ENCODE measurements at places on chromosomes 7 and 10.

- H3K4me3 ChIP-seq = no peak overlapping the region
- no peaks in the 10 kb centered on the region for H3K4me1 ChIP-seq
- no peaks in the 10 kb centered on the region for H3K27me3 ChIP-seq
- DNase-seq = no peak
- no peak overlapping the region for H3K27ac ChIP-seq
Observed at GRCh38 chr10:65367706-65368105, 1558.1 kb upstream of the LRRTM3 start.

DNA sequence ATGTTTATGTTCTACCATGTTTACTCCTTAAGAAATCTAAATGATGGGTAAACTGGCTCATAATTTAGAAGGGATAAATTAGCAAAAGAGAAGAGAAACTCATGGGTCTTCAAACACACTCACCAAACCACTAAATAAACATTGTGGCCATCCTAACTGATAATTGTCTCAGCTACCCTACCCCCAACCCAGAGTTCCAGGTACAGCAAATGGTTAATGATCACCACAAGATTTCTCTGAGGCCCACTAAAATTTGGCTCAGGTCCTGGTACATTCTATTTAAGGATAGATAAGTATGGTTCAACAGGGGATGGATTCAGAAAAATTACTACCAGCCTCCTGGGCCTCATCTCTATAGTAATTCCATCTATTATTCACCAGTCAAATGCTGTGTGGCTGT, 21.4 kb downstream of the SLC25A13 start:
- no peaks in the 10 kb centered on the region for H3K27me3 ChIP-seq
- no peaks in the 10 kb centered on the region for H3K4me1 ChIP-seq
- no peak overlapping the region for H3K27ac ChIP-seq
- H3K36me3 ChIP-seq = no peaks in the 10 kb centered on the region
- H3K4me3 ChIP-seq = no peak overlapping the region

DNA sequence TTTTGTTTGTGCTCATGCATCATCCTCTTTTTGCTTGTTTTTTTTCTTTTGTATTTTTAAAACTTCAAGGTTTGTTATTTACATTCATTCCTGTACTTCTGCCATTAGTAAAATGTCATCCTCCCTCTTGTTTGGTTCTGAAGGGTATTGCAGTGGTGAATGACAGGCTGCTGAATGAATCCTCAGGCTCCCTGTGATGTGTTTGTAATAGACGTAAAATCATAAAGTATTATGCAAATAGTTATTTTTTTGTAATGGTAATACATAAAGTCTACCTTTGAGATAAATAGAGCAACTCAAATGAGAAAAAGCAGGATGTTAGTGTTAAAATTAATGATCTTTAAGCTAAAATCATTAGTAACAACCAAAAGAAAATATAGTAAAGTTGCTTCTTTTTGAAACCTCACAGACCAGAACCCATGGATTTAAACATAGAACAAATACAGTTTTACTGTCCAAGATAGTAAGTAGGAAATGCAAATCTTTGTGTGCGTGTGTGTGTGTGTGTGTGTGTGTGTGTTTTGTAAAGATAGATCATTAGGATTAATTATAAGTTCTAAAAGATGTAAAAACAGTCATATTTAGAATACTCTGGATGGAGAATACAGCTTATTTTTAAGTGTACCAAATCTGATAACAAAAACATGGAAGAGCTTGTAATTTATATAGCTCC, 4.5 kb downstream of the GLCCI1 start:
- H3K27me3 ChIP-seq = no peaks in the 10 kb centered on the region
- no peak overlapping the region for H3K4me3 ChIP-seq
- no peak for DNase-seq

DNA sequence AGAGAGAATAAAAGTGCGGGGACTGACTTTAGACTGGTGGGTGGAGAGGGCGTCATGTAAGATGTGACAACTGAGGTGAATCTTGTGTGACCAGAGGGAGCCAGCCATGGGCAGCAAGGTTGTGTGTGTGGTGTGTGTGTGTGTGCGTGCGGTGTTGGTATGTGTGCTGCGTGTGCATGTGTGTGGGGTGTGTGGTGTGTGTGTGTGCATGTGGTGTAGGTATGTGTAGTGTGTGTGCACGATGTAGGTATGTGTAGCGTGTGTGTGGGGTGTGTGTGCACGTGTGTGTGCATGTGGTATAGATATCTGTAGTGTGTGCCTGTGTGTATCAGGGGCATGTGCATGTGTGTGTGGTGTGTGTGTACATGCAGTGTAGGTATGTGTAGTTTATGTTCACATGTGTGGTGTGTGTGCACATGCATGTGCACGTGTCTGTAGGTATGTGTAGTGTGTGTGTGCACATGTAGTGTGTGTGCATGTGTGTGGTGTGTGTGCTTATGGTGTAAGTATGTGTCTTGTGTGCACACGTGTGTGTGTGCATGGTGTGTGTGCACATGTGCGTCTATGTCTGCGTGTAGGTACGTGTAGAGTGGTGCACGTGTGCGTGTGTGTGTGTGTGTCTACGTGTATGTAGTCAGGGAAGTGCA, 312.3 kb upstream of the MKI67 start:
- no peak overlapping the region for H3K4me3 ChIP-seq
- DNase-seq = no peak
- H3K27me3 ChIP-seq = no peaks in the 10 kb centered on the region
- no peaks in the 10 kb centered on the region for H3K36me3 ChIP-seq
- no peaks in the 10 kb centered on the region for H3K4me1 ChIP-seq

DNA sequence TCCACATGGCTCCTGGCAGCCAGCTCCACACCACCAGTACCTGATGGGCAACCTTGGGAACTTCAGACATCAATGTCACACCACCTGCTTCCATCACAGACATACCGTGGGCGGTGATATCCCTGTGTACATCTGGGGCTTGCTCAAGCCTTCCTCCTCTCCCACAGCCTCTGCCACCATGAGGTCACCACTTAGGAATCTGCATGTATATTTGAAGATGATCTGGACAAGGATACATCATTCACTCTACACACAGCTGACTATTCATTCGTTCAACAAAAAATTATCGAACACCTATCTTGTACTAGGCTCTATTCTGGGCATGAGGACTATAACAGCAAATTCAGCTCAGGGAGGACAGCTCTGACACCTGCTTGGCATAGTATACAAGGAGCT, 6.8 kb downstream of the DLG5 start:
- DNase-seq = no peak
- H3K27me3 ChIP-seq = peaks cover 1% of the 10 kb centered on the region
- H3K4me1 ChIP-seq = no peaks in the 10 kb centered on the region
- H3K4me3 ChIP-seq = no peak overlapping the region
- no peak overlapping the region for H3K27ac ChIP-seq

GRCh38 chr7:33946094-33946699, 40.9 kb downstream of the BMPER start:
- no peaks in the 10 kb centered on the region for H3K27me3 ChIP-seq
- DNase-seq = no peak
- no peak overlapping the region for H3K27ac ChIP-seq
- no peak overlapping the region for H3K4me3 ChIP-seq
- no peaks in the 10 kb centered on the region for H3K36me3 ChIP-seq
- H3K4me1 ChIP-seq = no peaks in the 10 kb centered on the region

GRCh38 chr10:114810926-114811325, 10.7 kb upstream of the FHIP2A start:
- no peaks in the 10 kb centered on the region for H3K27me3 ChIP-seq
- H3K36me3 ChIP-seq = no peaks in the 10 kb centered on the region
- H3K4me3 ChIP-seq = no peak overlapping the region
- DNase-seq = peak; percentile 20
- no peaks in the 10 kb centered on the region for H3K4me1 ChIP-seq

DNA sequence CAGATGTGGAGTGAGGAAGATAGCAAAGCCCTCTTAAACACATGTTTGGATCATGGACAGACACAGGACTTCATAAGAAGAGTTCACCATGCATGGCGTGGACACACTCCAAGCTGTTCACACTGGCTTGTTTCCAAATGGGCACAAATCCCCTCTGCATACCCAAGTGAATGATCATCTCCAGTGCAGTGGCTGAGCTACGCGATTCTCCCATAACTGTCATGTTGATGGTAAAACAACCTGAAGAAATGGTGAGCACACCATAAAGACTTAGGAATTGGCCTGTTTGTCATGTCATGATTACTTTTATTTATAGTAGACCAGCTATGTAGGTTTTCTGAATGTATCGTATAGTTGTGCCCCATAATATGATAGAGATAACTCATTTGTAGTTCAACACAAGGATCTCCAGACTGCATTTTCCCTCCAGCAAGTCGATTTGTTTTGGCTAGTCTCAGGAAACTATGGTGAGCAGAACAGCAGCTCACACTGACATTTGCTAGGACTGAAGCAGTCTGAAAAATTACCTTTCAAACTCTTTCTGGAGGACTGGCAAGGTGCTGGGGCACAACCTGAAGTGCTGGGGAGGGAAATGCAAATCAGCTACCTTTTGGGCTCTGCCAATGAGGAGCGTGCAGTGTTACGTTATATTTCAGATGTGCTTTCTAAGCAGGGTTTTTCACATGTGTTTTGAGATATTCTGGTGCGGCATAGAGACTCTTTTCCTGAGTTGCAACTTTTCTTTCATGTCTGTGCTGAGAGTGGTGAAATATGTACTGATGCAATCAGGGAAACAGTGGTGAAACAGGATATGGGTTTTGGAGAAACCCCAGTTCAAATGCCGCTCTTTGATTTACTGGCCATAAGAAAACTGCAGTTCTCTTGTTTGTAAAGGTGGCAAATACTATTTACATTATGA, 629.6 kb upstream of the DPP6 start:
- no peak overlapping the region for H3K27ac ChIP-seq
- no peaks in the 10 kb centered on the region for H3K36me3 ChIP-seq
- DNase-seq = no peak
- no peaks in the 10 kb centered on the region for H3K27me3 ChIP-seq
- no peak overlapping the region for H3K4me3 ChIP-seq

DNA sequence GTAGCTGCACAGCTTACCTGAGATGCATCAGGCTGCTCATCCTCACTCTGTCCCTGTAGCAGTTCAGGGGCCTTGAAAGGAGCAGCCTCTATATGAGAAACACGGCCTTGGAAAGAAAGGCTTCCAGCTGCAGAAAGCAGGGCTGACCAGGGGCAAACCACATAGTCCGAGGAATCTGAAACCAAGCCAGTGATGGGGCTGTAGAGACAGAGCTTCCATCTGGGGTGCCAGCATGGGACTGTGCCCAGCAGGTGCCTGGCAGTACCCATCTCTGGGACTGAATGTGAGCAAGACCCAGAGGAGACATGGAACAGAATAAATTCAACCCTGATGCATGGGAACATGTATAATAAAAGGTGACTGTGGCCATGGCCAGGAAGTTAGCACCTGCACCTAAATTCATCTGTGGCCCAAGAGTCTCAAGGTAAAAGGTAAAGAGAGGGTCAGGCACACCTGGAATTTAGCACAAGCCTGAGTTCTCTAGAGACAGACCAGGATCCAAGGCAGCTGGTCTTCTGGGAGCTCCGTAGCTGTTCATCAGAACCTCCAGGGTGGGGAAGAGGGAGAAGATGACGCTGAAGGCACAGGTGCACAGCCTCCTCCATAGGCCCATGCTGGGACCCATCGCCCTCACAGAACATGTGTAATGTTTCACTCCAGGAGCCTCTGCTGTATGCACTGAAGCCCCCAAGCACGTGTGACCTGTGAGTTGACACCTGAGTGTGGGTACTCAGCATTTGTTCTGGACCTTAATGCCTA, 25.3 kb downstream of the FRMPD2 start:
- no peak overlapping the region for H3K27ac ChIP-seq
- no peaks in the 10 kb centered on the region for H3K36me3 ChIP-seq
- H3K4me1 ChIP-seq = no peaks in the 10 kb centered on the region
- no peak overlapping the region for H3K4me3 ChIP-seq
- no peak for DNase-seq

- no peak for DNase-seq
- H3K27me3 ChIP-seq = no peaks in the 10 kb centered on the region
- H3K27ac ChIP-seq = no peak overlapping the region
- H3K36me3 ChIP-seq = no peaks in the 10 kb centered on the region
- no peaks in the 10 kb centered on the region for H3K4me1 ChIP-seq
Observed at GRCh38 chr10:60352105-60352504, 37.6 kb downstream of the ANK3 start.

DNA sequence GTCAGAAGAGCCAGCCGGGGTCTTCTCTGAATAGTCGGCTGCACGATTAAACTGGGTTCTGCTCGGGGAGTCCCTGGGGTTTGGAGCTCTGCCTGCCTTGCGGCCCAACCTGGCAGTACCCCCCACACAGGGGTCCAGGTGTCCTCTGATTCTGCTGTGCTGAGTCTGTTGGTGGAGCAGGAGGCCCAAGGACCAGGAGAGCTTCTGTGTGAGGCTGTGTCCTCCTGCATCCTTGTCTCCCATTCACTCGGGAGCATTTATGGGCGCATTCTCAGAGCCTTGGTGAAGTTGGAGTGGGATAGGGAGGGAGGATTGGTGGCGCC, 14.2 kb downstream of the INPP5A start:
- DNase-seq = no peak
- no peaks in the 10 kb centered on the region for H3K27me3 ChIP-seq

- no peak overlapping the region for H3K4me3 ChIP-seq
- H3K27me3 ChIP-seq = no peaks in the 10 kb centered on the region
- H3K36me3 ChIP-seq = no peaks in the 10 kb centered on the region
- DNase-seq = no peak
- H3K27ac ChIP-seq = no peak overlapping the region
Observed at GRCh38 chr10:109205929-109206585, 717.3 kb downstream of the XPNPEP1 start.

DNA sequence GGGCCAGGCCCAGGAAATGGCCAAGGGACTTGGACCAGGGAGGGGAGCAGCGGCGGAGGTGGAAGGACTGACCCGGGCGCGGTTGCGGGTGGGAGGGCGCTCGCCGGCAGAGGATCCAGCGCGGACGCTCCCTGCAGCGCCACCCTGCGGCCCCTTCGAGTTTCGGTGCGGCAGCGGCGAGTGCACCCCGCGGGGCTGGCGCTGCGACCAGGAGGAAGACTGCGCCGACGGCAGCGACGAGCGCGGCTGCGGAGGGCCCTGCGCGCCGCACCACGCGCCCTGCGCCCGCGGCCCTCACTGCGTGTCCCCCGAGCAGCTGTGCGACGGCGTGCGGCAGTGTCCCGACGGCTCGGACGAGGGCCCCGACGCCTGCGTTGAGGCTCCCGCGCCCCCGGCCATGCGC, 16.8 kb upstream of the ZNF467 start:
- no peak overlapping the region for H3K4me3 ChIP-seq
- no peaks in the 10 kb centered on the region for H3K36me3 ChIP-seq
- no peak overlapping the region for H3K27ac ChIP-seq

GRCh38 chr10:74439213-74439612, 288.2 kb downstream of the ADK start:
- H3K4me3 ChIP-seq = no peak overlapping the region
- H3K27me3 ChIP-seq = no peaks in the 10 kb centered on the region
- no peaks in the 10 kb centered on the region for H3K4me1 ChIP-seq
- no peak overlapping the region for H3K27ac ChIP-seq
- no peaks in the 10 kb centered on the region for H3K36me3 ChIP-seq
- no peak for DNase-seq

DNA sequence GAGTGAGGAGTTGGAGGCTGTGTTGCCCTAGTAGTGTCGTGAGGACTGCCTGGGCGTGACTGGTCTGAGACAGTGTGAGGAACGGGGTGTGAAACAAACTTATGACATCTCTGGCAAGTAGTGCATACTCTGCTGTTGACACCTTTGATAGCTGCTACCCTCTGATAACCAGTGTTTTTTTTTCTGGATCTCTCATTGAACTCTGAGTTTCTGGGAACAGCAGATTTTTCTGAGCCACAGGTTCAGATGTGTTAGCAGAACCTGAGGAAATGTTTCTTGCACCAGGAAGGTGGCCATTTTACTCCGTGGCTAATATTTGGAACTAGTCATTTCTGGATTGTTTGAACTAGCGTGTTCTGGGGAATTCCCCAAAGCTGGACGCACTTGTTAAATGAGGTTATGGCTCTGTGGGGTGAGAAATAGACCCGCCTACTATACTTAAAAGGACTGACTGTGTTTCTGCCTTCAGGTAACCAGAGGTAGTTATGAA, 52.9 kb downstream of the AUTS2 start:
- no peak overlapping the region for H3K4me3 ChIP-seq
- H3K4me1 ChIP-seq = peaks cover 14% of the 10 kb centered on the region
- no peaks in the 10 kb centered on the region for H3K27me3 ChIP-seq

Data from natural killer cell (primary cell).